Stimulated activated naive CD4-positive, alpha-beta T cell treated with Interleukin-2 at 50 U/mL for 16 hours (primary cell): ENCODE measurements at places on chromosomes 12 and 14.

DNA sequence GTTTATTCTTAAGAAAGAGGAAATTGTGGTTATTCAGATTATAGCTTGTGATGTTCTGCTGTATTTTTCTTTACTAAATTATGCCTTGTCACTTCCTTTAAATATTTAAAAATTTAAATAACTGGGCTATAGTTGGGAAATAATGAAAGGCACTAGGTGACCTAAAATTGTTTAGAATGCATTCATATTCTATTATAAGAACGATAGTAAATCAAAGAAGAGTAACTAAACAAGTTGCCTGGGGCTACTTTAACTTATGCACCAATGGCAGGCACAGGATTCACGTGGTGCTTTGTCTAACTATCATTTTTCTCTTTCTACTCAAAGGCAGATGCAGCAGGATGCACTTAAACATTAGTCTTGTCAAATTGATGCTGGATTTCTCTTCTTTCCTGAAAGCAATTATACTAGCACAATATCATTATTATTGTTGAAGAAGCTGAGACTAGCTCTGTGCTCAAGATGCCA, 190.7 kb upstream of the PPFIA2 start:
- no peak for DNase-seq

DNA sequence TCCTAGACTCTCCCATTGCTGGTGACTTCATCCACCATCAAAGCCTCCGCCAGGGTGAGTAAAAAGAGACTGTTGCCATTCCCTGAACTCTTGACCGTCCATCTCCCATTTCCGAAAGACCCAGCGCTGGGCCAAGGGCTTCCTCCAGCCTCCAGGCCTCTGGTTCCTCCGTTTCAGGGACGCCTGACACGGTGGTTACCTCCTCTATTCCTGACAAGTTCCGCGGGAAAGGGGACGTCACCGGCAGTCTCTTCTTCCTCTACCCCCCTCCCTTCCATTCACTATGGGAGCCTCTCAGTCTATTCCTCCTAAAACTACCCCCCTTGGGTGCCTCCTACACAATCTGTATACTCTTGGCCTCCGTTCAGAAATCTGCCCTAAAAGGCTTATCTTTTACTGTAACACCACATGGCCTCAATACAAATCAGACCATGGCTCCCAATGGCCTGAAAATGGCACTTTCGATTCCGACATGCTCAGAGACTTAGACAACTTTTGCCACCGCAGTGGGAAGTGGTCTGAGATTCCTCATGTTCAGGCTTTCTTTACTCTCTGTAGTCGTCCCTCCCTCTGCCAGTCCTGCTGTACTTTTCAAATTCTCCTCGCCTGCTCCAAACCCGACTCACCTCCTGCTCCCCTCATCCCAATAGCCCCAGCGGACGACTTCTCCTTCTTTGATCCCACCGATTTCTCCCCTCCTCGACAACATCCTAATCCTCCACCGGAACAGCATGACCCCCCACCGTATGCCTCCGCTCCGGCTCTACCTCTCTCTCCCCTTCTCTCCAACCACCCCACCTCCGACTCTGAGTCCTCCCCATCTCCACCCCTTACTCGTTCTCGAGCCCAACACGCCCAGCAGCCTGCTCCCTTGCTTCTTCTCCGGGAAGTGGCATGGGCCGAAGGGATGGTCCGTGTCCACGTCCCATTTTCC, 70.4 kb downstream of the MOK start:
- DNase-seq, result no peak

DNA sequence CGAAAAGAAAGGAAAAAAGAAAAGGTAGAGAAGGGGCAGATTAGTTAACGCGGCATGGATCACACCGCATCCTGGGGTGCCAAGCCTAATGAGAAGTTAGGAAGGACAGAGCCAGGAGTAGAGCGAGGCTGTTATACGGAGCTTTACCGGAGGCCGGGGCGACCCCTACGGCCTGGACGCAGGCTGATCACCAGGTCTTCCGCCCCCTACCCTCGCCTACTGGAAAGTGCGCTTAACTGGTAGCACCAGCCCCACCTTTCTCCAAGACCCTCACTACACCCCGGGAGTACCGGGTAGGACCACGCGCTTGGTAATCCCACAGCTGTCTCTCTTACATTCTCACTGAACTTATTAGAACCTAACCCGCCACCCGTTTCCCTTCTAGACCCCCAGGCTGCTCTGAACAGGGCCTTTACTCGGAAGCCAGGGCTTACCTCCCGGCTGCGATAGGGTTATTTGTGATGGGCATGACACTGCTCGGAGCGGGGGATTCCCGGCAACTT, 33.8 kb downstream of the WBP11 start:
- DNase-seq, result peak; percentile 38

DNA sequence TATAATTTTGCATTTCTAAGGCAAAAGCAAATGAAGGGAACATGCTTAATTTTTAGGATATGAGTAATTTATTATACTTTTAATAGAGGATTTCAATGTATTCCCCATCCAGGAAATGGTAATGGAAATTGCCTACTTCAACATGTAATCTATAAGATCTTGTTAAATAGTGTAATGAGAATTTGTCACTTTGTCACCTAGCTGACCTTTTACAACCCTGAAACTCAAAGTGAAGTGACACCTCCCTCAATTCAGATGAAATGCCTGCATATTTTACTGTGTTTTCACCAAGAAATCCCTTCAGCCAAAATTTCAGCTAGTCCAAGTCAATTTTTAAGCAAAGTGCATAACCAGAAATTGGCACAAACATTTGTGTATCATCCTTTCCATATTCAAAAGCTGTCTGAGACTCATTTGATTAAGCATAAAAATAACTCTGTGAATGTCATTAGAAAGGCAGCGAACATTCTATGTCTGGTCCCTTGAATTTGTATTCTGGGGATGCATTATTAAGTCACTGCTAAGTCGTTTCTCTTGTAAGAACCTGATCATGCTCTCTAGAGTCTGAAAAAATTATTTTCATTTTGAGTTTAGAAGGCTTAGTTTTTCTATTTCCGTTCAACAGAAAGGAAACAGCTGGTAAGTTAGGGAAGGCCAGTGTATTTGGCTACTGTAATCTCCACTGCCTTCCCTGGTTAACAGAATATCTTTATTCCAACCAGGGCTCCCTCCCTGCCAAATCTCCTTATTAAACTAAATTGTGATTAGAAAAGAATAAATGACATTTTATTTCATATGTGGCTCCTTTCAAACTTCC, 100.8 kb downstream of the IGF1 start:
- DNase-seq, result no peak
